ENCODE measurements at places on chromosomes 11 and 22.

DNA sequence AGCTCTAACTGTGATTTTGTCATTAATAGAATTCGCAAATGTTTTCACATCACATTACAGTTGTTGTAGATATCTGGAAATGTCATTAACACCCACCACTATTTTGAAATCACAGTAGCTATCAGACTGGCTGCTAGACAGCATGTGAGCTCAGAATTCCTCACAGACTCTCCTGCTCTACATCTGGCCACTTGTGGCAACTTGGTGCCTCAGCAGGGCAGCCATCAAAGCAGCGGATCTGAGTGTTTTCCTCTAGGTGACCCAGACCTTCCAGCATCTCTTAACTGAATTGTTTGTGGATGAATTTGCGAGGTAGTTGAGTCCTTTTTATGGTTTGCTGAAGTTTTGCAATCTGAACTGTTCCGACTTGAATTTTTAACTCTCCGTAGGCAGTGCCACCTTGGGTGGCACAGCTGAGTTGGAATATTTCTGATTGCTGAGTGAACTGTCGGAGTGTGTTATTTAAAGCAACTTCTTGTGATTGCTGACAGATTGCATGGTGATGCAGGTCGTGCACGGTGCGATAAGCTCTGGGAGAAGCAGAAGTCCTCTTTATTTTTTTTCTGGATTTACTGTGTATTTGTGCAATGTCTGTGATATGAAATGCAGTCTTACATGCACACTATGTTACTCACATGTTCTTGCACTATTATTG lies 114.0 kb upstream of the PLET1 start:
- DNase-seq, result no peak

- DNase-seq, result no peak
Observed at GRCh38 chr22:26707090-26707489, 49.7 kb downstream of the MIAT start.

GRCh38 chr22:19707347-19708290 lies 6.7 kb upstream of the SEPTIN5 start:
- no peak for DNase-seq

GRCh38 chr11:73445980-73446379 lies 69.8 kb downstream of the RELT start:
- no peak for DNase-seq

GRCh38 chr11:34654483-34655334 lies 33.8 kb downstream of the EHF start:
- peak; percentile 97 for DNase-seq

GRCh38 chr22:29385748-29386147 lies 2.6 kb downstream of the AP1B1 start:
- no peak for DNase-seq

DNA sequence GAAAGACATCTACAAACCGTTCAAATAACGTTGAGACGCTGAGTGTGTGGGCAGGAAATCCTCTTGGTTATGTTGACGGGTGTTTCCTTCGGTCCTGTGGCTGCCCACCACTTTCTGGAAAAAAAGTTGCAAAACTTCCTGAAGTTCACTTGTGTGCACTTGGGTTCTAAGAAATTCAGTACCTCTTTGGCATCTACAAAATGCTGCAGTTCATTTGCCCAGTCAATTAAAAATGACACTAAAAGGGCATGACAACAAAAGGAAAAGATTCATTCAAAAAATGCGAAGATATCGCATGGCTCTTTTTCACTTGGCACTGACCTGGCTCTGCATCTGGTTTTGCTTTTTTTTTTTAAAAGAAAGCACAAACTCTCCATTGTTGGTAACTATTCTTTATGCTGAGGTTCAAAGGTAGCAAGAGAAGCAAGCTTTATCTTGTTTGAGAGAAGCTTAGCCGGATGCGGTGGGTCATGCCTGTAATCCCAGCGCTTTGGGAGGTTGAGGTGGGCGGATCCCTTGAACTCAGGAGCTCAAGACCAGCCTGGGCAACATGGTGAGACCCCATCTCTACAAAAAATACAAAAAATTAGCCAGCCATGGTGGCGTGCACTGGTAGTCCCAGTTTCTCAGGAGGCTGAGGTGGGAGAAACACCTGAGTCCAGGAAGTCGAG lies 10.6 kb upstream of the XBP1 start:
- DNase-seq, result no peak

DNA sequence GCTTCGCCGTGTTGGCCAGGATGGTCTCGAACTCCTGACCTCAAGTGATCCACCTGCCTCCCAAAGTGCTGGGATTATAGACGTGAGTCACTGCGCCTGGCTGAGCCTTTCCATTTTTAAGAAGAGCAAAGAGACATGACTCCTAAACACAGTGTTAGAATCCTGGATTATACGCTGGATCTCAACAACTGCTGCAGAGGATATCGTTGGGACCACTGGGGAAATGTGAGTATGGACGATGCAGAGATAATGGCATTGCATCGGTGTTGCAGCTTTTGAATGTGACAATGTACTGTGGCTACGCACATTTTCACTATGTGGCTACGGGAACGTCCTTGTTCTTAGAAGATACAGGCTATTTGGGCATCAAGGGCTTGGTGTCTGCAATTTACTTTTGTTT lies 6.2 kb downstream of the MRGPRF start:
- DNase-seq, result no peak

DNA sequence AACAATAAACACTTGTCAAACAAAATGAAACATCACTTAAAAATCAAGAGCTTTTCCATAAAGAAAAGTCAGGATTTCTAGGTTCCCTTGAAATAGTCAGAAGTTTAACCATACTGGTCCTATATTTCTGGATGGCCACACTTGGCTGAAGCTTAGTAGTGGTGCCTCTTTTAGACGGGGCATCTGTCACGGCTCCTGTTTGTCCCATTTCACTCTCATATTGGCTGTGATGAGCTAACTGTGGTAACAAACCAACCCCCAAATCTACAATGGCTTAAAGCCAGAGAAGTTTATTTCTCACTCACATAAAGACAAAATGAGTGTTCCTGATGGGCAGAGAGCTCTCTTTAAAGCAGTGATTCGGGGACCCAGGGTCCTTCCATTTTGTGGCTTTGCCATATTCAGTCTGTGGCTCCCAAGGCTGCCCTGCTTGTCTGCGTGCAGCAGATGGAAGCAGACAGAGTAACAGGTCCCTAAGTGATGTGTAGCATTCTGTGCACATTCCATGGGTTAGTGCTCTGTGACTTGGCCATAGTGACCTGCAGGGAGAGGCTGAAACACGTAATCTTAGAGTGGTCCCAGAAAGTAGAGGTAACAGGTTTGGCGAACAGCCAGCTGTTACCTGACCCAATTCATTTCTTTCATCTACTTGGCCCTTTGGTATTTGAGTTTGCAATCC lies 137.4 kb downstream of the HIPK3 start:
- no peak for DNase-seq

GRCh38 chr11:66450560-66450959 lies 11.9 kb upstream of the MRPL11 start:
- no peak for DNase-seq

GRCh38 chr11:62245271-62245753 lies 3.3 kb downstream of the SCGB1D2 start:
- peak; percentile 19 for DNase-seq

GRCh38 chr11:72358466-72359405 lies 75.6 kb downstream of the CLPB start:
- DNase-seq, result no peak

- DNase-seq, result no peak
Observed at GRCh38 chr11:35007277-35007676, 90.9 kb downstream of the PDHX start.

DNA sequence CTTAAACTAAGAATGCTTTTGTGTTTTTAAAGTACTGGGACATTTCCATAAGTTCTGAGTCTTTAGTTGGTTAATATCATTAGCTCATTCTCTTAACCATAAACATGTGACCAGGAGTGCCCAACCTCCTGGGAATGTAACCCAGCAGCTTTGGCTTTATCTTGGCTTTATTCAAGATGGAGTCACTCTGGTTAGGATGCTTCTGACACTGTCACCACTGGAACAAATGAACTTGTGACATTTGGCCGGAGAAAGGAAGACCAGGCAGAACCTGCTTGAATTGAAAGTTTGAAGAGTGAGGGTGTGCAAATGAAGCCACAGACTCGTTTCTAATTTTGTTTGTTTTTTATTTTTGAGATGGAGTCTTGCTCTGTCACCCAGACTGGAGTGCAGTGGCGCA lies 54.6 kb downstream of the OSBP2 start:
- no peak for DNase-seq

DNA sequence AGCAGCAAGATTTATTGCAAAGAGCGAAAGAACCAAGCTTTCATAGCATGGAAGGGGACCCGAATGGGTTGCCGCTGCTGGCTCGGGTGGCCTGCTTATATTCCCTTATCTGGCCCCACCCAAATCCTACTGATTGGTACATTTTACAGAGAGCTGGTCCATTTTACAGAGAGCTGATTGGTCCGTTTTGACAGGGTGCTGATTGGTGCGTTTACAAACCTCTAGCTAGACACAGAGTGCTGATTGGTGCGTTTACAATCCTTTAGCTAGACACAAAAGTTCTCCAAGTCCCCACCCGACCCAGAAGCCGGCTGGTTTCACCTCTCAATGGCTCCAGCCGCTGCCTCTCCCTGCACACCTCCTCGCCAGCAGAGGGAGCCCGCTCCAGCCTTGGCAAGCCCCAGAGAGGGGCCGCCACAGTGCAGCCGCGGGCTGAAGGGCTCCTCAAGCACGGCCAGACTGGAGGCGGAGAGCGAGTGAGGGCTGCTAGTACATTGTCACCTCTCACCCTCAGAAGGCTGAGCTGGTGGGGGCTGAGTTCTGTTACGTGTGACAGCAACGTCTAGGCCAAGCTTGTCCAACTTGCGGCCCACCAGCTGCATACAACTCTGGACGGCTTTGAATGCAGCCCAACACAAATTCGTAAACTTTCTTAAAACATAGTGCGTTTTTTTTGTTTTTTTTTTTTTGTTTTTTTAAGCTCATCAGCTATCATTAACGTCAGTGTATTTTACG lies 8.7 kb downstream of the PTH start:
- no peak for DNase-seq

GRCh38 chr11:57214494-57214893 lies 22.6 kb downstream of the APLNR start:
- peak; percentile 46 for DNase-seq

GRCh38 chr22:21033895-21034294 lies 1.5 kb upstream of the SLC7A4 start:
- DNase-seq, result no peak

DNA sequence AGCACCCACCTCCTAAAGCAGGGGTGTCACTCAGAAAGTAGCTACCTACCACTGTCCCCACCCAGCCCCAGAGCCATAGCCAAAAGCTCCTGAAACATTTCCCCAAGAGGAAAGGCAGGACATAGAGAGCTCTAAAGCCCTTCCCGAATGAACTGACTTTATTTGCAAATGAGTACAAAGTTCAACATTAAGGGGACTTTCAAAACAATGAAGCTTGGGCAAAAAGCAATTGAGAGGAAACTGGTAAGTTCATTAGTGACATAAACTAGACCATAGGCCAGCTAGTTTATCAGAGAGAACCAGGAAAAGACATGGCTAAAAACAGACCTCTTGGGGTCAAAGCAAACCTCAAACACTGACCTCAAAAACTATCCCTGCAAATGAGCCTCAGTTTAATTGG lies 72.7 kb downstream of the IGLL5 start:
- DNase-seq, result no peak

DNA sequence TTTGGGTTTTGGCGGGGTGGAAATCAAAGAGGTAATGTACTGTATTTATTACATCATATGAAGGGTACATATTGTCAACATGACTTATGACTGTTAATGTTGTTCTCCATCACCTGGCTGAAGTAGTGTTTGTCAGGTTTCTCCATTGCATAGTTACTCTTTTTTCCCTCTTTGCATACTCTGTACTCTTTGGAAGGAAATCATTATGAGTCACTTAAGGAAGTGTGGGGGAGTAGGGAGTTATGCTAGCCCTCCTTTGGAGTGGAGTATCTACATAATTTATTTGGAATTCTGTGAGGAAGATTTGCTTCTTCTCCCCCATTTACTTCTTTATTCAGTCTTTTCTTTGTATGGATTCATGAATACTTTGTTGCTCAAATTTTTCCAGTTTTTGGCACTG lies 3.6 kb upstream of the PGR start:
- DNase-seq, result no peak

DNA sequence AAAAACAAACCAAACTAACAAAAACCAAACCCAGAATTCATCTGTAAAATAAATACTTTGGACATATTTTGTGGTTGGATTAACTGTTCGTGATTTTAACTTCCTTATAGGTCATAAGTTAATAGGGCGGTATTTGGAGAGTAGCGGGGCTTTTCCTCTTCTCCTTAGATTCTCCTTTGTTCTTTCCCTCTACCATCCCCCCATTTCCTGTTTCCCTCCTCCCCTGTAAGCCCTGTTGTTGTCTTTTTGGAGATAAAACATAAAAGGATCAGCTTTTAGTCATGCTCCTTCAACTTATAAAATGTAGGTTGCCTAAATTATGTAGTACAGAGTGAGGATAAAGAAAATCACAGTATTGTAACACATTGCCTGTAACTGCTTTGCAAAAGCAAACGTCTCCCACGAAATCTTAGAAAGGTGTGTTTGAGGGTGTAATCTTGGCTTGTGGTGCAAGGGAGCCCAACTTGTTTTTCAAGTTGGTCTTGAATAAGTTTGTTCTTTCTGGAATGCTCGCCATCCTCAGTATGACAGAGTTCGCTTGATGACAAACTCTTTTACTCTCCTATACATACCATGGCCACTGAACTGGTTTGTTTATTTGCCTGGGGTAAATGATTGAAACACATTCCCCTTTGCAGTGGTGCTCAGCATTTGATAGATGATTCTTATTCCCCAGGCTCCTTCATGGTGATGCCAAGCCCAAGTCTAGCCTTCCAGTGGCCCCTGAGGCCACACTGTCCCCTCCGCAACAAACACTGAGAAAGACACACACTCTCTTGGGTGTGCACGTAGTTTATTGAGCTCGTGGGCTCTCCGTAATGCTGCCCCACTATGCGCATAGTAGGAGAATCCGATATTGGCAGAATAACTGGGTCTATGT lies 49.4 kb downstream of the TEAD1 start:
- DNase-seq, result peak; percentile 82

DNA sequence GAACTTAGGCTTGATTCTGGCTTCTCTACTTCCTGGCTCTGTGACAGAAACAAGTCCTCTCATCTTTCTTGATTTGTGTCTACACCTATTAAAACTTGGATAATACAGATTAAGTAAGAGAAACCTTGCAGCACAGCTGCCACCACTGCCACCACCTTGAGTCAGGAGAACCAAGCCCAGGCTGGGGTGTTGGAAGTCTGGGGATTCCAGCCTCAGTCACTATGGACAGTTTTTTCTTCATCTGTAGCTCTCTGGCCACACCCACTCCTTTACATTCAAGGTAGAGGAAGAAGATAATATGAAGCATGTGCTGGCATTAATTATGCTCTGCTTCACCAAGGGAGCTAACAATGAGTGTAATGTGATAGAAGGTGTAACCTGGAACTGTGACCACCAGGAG lies 75.7 kb downstream of the RELT start:
- DNase-seq, result no peak

DNA sequence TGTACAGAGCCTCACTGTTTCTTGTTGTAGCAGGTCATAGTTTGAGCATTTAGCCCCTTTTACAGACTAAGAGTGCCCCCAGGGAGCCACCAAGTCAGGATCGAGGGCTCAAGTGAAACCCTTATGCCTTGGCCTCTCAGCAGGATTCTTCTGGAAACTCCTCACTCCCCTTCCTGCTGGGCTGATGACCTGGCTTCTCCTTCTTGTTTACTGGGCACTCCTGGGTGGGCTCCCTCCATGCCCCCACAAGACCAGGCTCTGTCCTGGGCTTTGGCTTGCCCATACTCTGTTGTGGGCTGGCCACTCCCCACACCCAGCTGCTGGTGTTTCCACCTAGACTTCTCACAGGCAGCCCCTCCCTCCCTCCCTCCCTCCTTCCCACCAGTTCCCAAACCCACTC lies 69.6 kb downstream of the MED15 start:
- no peak for DNase-seq

GRCh38 chr22:43449205-43449830 lies 37.5 kb downstream of the MPPED1 start:
- DNase-seq, result no peak
